ENCODE measurements at places on chromosomes 5 and 9. TPM values are rescaled to one million over a fixed set of nuclear protein-coding genes. Genes with fewer than 3 reads are reported as not detected.

- peak; percentile 60 for DNase-seq
Observed at GRCh38 chr9:135134268-135135022, 47.0 kb downstream of the OLFM1 start.

GRCh38 chr5:178642351-178642909, 15.6 kb upstream of the CLK4 start:
- DNase-seq = peak; percentile 97

- peak; percentile 3 for DNase-seq
Observed at GRCh38 chr5:5025774-5026408, 114.2 kb upstream of the ADAMTS16 start.

DNA sequence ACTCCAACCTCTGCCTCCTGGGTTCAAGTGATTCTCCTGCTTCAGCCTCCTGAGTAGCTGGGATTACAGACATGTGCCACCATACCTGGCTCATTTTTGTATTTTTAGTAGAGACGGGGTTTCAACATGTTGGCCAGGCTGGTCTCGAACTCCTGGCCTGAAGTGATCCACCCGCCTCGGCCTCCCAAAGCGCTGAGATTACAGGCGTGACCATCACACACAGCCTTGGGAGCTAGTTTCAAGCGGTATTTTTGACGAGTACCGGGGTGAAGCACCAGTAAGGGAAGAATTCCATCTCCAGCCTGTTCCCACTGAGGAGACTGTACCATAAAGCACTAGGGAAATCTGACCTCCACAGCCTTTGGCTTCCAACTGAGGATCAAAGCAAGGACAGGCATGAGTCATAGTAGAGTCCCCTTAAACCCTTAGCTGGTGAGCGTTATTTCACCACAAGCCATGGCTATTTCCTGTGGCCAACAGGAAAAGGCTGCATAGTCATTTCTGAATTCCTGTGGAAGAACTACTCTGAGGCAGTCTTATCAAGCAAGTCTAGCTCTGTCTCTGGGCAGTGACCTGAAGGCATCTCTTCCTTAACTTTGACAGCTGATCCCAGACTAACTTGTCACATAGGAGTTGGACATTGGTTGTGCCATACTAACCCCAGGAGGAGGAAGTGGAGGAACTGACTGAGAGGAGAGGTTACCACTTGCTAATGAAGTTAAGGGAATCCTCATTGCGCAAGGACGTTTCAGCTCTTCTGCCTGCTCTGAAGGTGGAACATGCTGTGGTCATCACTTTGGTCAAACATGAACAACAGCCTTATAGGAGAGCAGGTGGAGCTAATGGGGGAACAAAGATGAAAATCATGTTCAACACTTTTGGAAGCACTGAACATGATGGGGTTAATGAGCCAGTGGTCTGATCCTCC, 85.8 kb upstream of the DMRT1 start:
- DNase-seq = no peak

DNA sequence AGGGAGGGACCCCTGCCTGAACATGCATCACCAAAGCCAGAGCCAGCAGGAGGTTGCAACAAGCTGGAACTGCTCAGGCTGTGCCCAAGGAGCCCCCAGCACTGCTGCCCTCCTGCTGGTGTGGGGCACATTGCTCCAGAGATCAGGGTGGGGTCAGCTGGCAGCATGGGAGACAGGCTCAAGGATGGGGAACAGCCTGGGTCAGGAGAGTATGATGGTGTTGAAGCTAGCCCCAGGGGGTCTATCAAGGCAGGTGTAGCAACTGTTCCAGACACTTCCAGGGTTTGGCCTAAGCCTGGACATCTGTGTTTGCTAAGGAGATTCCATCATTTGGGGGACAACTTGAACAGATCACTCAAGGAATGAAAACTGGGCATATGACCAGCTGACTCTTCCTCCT, 133.1 kb downstream of the ATPSCKMT start:
- no peak for DNase-seq

DNA sequence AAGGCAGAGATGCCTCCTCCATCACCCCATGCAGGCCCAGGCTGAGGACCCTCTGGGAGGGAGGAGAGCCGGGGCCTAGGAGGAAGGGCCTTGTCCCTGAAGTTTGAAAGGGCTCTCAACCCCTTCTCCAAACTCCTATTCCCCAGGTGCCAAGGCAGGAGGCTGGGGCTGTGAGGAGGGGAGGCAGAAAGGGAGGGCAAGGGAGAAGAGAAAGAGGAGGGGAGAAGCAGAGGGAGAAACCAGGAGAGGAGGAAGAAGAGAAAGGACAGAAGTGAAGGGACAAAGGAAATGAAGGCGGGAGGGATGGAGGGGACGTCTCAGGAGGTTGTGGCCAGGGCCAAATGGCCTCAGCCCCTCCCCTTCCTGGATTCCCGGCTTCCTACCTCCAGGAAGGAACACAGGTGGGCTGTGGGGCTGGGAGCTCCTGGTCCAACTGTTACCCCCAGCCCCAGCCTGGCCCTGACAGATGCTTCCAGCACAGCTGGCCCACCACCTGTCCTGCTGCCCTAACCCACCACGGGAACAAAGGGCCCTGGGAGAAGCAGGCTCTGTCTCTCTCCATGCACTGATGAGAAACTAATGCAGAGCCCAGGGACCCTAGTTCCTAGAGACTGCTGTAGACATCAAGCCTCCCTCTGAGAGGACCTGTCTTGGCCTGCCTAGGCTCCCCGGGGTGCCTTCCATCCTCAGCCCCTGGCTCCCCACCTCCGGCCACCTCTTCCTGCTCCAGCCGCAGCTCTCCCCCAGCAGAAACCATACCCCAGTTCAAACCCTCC, 3.5 kb downstream of the DBN1 start:
- no peak for DNase-seq

- no peak for DNase-seq
Observed at GRCh38 chr9:109095321-109095720, 24.4 kb downstream of the TMEM245 start.

The IFNA21 gene
- total RNA-seq = not detected

The GTF3C5 gene
- 99.9 TPM for total RNA-seq
